Endothelial cell of coronary artery (primary cell): ENCODE measurements at places on chromosomes 12 and 14. TPM values are rescaled to one million over a fixed set of nuclear protein-coding genes. Genes with fewer than 3 reads are reported as not detected.

VRTN gene
- not detected in 2 replicates for total RNA-seq

NPAS3 gene
- 0.09 TPM in 2 replicates for total RNA-seq

PPP1R36 gene
- total RNA-seq = 0.27 and 0.85 TPM in 2 replicates

SLC25A21 gene
- 0.09 and 1.5 TPM in 2 replicates for total RNA-seq

TROAP gene
- 3.5 and 10.7 TPM in 2 replicates for total RNA-seq

ATF7IP gene
- total RNA-seq = 18.9 and 26.4 TPM in 2 replicates

MYF5 gene
- not detected in 2 replicates for total RNA-seq

RPS6KL1 gene
- 6.1 and 11.8 TPM in 2 replicates for total RNA-seq

C2CD5 gene
- total RNA-seq = 14.3 and 18.8 TPM in 2 replicates
